ENCODE measurements at places on chromosomes 5 and 9.

DNA sequence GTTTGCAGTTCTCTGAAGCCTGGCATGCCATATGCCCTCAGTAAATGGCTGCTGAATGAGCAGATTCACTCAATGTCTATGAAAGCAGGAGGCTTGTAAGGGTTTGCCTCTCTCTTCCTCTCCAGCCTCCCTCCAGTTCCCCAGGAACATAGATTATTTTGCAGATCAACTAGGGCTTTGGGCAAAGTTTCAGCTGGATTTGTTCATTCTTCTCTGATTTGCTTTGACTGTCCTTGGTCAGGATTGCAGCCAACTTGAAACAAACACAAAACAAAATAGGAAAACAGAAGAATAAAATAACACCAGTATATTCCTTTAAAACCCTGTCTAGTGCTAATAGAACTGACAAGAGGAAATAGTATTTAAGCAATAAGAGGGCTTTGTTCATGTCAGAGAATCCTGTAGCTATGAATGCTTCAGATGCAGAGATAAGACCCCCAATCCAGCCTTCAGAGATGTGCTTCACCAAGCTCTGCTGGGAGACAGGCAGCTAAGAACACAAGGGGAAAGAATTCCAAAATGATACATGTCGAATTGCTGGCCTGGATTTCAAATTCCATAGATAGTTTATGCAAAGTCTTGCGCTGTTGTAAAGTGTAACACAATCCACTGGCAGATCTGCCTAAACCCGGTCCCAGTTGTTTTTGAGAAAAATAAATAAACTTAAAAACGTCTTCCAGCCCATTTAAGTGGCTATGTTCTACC lies 174.3 kb downstream of the PAPPA start:
- DNase-seq = no peak

DNA sequence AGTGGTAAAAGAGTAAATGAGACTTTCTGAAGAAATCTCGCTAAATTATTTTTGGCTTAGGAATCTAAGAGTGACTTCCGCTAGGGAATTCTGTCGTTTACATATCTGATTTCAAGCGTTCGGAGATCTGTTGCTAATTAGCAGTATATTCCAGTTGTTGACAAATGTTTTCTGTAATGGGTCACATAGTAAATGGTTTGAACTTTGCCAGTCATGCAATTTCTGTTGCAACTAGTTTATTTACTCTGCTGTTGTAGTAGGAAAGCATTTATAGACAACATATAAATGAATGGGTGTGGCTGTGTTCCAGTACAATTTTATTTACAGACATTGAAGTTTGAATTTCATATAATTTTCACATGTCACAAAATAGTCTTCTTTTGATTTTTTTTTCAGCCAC lies 57.4 kb upstream of the JAK2 start:
- no peak for DNase-seq

- no peak for DNase-seq
Measured at GRCh38 chr5:52997424-52997823, 8.3 kb downstream of the ITGA2 start.

- no peak for DNase-seq
Measured at GRCh38 chr5:66570201-66570600, 26.0 kb upstream of the MAST4 start.
